NCI-H526 (cell line): ENCODE measurements at places on chromosomes 3 and 15.

DNA sequence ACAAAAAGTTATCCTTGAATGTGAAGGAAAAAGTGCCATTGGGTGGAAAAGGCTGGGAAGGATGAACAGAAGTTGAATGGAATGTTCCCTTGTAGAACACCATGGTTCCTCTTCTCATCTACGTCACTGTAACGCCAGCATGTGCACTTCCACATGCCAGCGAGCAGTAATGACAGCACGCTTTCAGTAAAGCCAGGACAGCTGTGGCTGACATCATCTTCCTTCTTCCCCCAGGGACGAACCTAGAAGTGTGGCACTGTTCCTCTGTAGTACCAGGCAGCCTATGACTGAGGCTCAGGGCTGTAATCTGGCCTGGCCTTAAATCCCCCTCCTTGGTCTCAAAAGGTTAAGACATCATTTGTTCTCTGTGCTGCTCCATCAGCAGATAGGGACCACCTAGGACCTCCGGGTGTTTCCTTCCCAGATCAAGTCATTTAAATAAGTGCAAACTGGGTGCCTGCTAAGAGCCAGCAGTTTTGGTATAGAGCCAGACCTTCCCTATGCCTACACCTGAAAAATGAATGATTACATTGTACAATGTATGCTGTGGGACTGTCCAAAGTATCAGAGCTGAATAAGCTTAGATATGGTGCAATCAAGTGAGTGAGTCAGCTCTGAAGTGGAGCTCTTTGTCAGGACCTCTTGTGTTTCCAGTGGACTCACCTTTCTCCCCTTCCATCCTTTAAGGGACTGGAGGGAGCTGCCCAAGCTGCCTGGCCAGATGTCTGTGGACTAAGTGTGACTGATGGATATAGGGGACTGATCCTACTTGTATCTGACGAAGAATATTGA, 5.6 kb upstream of the SRPRB start:
- DNase-seq: no peak

GRCh38 chr3:184169896-184170875, 4.5 kb upstream of the AP2M1 start:
- no peak for DNase-seq

GRCh38 chr3:129022114-129023007, 21.3 kb downstream of the EFCC1 start:
- no peak for DNase-seq

- no peak for DNase-seq
Measured at GRCh38 chr15:86616771-86617170, 537.1 kb downstream of the AGBL1 start.

DNA sequence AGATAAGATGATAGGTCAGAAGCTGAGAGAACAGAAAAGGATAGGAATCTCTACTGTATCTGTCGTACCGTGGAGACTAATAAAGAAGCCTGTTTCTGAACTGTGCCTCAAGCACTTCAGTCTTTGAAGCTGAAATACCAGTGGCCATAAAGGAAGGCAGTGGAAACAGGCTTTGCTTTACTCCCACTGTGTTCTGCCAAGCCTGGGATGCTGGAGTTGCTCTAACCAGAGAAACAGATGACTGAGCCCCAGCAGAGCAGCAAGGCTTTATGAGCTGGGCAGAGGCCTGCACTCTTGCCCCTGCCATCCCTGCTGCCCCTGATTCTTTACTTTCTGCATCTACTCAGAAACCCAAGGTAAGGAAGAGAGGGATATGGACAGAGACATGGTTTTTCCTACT, 89.4 kb downstream of the PDE8A start:
- DNase-seq: no peak

- no peak for DNase-seq
Measured at GRCh38 chr3:134014270-134014669, 15.5 kb downstream of the SLCO2A1 start.

DNA sequence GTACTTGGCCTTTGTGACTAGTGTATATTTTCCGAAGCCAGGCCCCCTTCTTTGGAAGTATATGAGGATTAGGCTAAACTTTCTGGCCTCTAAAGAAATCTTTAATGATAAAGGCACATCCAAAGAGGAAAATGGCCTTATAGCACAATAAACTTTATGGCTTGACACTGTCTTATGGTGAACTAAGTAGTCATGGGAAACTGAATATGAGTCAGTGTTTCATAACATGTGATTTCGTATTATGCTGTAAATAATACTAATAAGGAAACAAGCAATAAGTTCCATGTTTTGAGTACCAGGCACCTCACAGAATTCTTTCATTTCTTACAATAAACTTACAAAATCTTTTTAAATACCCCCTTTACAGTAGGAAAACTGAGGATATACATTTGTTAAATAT, 8.2 kb downstream of the ZPLD1 start:
- no peak for DNase-seq

DNA sequence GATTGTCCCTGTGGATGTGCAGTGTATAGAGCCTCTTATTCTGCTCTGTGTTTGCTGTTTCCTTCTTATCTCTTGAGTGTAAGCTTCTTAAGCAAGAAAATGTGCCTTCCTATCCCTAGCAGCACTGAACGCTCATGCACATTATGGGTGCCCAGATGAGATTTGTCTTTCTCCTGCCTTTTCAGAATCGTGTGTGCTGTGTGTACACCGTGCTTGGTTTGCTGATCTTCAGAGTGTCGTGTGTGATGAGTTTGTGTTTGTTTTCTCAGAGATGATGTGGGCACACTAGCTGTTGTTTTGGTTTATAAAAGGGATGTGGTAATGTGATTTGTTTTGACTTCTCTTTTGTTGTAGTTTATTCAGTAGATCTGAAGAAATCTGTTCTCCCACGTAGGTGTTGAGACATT, 19.7 kb downstream of the GPR171 start:
- no peak for DNase-seq

DNA sequence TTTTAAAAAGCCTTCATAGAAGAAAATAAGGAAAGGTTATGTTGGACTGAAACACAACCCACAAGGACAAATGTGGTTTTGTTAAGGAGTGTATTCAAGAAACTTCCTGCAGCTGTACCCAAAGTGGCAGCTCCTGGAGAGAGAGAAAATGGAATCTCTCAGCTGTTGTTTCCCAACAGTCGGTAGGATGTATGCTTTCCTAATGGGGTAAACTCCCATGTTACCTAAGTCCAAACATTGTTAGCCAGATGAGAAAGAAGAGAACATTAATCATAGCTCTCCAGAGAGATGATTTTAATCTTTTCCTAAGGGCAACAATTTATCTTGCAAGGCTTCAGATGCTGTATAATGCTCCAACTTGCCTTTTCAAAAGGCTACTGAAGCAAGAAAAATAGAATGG, 22.6 kb upstream of the TEX9 start:
- no peak for DNase-seq

DNA sequence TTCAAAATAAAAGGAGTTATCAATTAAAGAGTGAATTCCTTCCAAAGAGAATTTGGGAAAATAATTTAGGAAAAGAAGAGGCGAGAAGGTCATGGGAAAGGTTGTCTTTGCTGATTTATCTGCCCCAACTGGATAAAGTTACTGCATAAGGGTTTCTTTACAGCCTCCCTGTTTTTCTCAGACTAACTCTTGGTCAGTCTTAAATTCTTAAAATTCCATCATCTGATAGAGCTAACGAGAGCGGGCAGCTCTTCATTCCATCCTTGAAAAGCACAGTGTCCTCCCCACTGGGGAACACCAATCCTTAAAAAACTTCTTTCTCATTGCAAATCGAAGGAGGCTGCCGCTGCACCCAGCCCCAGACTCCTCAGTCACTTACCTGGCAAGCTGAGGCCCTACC, 107.2 kb downstream of the PGPEP1L start:
- DNase-seq: no peak

GRCh38 chr3:9230596-9230995, 18.9 kb downstream of the SRGAP3 start:
- DNase-seq: no peak

DNA sequence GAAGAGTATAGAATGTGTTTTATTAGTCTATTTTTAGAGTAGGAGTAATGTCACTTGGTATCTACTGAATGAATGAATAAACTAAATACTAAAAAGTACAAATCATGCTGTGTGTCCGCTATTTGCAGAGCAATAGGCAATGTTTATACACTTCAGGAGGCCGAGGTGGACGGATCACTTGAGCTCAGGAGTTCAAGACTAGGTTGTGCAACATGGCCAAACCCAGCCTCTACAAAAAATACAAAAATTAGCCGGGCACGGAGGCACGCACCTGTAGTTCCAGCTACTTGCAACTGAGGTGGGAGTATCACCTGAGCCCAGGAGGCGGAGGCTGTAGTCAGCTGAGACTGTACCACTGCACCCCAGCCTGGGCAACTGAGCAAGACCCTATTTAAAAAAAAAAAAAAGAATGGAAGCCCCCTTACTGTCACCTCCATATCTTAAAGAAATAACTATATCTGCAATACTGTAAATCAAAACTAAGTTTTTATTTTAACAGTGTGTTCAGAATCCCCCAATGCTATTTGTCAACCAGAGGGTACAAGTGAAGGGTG, 98.4 kb downstream of the DHX30 start:
- DNase-seq: no peak

DNA sequence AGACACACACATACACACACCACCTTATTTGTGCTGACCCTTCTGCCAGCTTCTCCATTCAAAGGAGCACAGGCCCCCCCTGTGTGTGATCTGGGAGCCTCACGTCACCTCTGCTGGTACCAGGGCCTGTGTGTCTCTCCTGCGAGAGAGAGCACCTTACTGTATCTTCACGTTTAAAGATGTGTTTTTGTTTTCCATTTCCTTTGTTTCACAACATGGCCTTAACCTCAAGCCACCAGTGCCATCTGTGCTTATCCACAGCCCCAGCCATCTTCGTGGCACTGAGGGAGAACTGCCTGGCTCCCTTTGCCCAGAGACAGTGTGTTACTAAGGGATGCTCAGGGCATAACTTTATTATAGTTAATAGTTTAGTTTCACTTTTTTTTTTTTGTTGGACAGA, 52.3 kb downstream of the ABHD2 start:
- DNase-seq: no peak

DNA sequence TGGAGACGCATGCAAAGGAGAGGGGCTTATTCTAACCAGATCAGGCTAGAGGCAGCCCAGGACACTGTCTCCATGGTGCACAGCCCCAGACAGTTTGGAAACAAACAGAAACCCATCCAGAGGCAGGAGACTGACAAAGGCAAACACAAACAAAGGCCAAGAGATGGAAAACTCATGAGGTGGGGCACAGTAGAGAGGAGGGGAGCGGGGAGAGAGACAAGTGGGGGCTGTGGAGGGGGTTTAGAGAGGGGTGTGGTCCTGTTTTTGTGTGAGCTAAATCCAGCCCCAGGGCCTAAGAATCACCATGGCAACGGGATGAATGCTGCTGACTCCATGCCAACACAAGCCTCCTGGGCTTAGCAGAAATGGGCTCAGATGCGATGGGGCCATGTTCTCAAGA, 32.3 kb downstream of the PARP16 start:
- DNase-seq: no peak

DNA sequence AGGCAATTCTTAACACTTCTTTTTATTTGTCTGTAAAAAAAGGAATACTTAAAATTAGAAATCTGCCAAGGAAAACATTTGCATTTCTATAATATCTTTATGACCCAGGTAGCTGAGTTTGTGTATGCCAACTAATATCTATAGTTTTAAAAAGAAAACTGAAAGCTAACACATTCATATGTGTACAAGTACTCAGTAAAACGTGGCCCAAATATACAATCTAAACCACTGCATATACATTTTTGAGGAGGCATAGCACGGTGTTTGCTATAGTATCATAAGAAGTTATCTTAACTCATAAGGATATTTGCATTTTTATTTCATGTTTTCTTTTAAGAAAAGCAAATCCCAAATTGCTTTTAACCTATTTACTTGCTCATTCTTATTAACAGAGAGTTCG, 172.7 kb downstream of the ZBTB20 start:
- DNase-seq: no peak

DNA sequence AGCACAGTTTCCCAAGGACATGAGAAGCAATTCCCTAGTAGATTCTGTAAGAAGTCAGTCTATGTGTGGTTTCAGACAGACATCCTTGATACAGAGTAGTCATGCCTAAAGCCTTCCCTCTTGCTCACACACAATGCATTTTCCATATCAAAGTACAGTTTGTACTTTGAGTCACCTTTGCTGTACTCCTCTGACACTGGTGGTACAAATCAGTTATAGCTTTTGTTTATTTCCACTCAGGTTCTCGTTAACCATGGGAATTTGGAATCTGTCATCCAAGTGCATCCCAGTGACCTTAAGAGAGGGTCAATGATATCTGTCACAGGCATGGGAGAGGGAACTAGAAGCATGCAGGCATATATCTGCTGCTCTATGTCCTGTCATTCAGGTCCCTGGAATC, 3.6 kb upstream of the GNB4 start:
- no peak for DNase-seq

- peak; percentile 45 for DNase-seq
Measured at GRCh38 chr3:196108075-196108743, 26.3 kb upstream of the TFRC start.

GRCh38 chr3:147736226-147736625, 327.1 kb downstream of the ZIC1 start:
- DNase-seq: no peak

DNA sequence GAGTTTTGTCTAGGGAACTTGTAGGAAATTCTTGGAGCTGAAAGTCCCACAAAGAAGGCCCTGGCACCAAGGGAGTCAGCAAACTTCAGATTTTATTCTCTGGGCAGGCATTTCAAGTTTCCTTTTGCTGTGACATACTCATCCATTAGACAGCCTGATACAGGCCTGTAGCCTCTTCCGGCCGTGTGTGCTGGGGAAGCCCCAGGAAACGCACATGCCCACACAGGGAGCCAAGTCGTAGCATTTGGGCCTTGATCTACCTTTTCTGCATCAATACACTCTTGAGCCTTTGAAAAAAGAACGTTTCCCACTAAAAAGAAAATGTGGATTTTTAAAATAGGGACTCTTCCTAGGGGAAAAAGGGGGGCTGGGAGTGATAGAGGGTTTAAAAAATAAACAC, 15.0 kb downstream of the TIGIT start:
- no peak for DNase-seq

DNA sequence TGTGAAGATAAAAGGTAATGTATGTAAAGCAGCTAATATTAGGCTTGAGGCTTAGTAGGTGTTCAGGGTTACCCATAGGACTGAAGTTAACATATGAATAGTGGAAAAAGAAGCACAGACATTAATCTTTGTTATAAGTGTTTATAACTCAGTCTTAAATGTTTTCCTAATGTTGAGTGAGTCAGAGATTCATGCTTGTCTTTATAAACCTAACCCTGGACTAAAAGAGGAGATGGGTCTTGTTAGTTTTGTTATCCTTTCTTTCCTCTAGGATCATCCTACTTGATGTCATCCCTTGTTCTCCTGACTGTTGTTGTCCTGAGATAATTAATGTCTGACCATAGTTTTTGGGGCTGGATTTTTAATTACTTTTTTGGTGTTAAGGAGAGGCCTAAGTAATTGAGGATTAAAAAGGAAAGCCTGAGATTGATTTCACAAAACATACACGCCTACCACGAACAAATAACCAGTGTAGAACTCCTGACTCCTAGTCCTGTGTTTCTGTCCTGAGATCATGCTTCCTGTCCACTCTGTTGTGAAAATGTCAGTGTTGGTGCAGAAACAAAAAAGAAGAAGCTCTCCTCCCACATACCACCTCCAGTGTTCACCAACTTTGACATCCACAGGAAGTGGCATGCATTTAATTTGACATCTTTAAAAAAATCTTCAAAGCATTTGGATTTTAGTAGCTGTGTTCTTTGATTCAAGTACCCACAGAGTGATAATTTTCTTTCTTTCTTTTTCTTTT, 8.4 kb downstream of the MITF start:
- DNase-seq: no peak

GRCh38 chr15:98063315-98063714, 102.8 kb downstream of the ARRDC4 start:
- DNase-seq: no peak
